Iris pigment epithelial cell (primary cell): ENCODE measurements at places on chromosomes 11 and 22.
A peak's percentile ranks its signal among the peaks of the same experiment; 100 is the strongest.

DNA sequence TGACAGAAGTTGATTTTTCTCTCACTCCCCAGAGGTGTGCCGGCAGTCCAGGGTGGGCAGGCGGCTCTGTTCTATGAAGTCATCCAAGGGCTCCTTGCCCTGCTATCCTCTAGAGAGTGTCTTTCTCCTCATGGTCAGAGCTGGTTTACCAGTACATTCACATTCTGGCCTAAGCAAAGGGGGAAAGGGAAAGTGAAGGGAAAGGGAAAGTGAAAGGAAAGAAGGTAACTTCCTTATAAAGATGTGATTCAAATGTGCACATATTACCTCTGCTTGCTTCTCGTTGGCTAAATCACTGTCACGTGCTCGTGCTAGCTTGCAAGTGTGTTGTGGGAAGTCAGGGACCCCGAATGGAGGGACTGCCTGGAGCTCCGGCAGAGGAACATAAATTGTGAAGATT lies 2.9 kb upstream of the HTATIP2 start:
- peak; percentile 63 for DNase-seq

DNA sequence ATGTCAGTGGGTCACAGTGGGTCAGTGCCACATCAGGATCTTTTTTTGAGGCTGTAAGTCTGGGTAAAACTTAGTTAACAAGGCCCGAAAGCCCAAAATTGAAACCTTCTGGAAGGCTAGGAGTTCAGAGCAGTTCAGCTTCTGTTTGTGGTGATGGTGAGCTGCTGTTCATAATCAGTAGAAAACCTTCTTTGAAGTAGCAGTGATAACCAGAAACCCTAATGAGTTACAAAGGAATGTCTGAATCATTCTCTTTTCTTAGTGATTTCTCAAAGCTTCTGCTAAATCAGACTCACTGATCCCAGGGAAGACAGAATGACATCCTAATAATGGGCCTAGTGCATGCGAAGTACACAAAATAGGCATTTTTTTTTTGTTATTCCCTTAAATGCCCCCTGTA lies 124.7 kb downstream of the PARVA start:
- DNase-seq, result peak; percentile 58

GRCh38 chr11:2271077-2271326 lies 614 bp upstream of the ASCL2 start:
- no peak for DNase-seq

DNA sequence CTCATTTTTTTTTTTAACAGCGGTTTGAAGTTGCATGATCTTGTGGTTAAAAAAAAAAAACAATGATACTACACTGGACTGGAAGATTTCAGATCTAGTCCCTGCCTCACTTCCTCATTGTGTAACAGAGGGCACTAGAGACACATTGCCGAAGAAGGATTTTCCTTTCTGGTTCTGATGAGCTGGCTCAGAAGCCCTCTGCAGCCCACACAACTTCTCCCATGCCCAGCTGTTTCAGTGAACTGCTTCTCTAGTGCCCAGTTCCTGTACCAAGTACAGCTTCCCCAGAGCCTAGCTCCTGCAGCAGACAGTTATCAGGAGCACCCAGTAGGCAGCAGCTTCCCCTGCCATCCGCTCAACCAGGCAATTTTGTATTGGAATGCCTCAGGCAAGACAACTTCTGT lies 29.5 kb upstream of the ANO5 start:
- DNase-seq, result peak; percentile 0

GRCh38 chr11:126949066-126949891 lies 51.3 kb downstream of the KIRREL3 start:
- DNase-seq, result no peak

- no peak for DNase-seq
Measured at GRCh38 chr11:118648291-118648690, 31.2 kb downstream of the TREH start.

- no peak for DNase-seq
Measured at GRCh38 chr22:46233231-46233630, 16.9 kb downstream of the CDPF1 start.

DNA sequence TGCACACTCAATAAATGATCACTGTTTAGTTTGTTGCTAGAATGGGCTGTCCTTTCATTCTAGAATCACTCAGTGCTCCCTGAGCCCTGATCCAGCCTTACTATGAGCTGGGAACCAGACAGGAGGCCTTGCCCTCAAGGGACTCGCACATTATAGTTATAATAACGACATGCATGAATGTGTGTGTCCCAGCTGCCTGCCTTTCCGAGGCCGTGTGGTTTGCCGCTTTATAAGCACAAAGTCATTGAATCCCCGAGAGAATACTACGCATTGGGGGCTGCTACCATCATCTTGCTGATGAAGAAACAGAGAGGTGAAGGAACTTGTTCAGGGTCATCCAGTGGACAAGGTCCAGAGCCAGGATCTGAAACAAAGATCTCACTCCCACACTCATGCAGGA lies 75.7 kb downstream of the NFAM1 start:
- no peak for DNase-seq

DNA sequence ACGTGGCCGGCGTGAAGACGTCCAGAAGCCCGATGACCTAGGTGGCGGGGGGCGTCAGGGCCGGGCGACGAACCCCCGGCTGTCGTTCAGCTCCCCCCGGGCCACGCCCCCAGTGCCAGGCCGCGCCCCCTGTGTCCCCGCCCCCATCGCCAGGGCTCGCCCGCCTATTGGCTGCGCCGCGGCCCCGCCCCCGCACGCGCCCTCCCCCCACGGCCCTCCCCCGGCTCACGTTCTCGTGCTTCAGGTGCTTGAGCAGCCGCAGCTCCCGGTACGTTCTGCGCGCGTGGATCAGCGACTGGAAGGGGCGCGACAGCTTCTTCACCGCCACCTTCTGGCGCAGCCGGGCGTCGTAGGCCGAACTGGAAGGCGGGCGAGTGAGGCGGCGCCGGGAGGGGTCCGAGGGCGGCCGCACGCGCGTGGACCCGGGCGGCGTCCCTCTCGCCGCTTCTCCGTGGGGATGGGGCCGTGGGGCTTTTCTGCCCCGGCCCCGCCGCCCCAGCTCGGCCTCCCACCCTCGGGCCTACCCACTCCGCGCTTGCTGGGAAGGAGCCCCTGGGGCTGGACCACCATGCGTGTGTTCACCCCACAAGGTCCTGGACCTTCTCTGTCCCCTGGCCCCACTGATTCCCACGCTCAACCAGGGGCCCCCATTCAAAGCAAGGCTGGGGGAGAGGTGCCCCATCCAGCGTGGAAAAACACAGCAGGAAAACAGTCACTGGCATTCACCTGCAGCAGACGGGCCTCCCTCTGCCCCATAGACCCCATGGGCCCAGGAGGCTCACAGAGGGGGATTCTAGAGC lies 2.4 kb downstream of the MAPK11 start:
- DNase-seq, result peak; percentile 51

GRCh38 chr11:2666828-2667570 lies 32.8 kb downstream of the KCNQ1OT1 start:
- DNase-seq, result no peak

DNA sequence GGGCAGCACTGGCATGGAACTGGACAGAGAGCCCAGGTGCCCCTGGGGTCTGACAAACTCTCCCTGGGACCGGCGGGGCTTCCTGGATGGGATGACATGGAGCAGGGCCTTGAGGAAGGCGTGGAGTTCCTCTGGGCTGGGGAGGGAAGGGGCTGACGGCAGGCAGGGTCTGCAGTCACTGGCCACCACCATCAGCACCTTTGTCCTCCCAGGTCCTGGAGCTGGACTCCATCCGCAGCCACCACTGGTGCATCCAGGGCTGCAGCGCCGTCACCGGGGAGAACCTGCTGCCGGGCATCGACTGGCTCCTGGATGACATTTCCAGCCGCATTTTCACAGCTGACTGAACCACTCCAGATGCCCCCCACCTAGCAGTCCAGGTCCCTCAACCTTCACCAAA lies 5.7 kb upstream of the SNX15 start:
- no peak for DNase-seq

DNA sequence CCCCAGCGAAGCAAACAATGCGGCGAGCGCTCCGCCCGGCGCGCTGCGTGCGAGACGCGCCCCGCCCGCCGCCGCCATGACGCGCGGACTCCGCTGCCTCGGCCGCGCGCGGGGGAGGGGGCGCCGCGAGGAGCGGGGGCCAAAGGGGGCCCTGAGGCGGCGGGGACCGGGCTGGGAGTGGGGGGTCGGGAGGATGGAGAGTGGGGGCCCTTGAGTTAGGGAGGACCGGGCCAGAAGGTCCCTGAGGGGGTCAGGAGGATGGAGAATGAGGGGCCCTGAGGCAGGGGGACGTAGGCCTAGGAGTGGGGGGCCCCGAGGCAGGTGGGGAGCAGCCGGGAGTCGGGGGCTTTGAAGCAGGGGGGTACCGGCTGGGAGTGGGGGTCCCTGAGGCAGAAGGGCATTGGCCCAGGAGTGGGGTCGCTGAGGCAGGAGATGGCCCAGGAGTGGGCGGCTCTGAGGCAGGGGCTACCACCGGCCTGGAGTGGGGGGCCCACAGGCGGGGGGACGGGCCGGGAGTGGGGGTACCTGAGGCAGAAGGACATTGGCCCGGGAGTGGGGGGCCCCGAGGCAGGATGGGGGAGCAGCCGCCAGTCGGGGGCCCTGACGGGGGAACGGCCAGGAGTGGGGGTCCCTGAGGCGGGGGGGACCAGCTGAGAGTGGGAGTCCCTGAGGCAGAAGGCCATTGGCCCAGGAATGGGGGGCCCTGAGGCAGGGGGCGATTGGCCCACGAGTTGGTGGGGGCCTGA lies at the start of gene BRD1:
Gene BRD1, minus strand, starts transcription at position 21 of the 746 bp plus-strand sequence. CDS start 3,556 bp downstream, outside the sequence.
- peak; percentile 69 for DNase-seq

DNA sequence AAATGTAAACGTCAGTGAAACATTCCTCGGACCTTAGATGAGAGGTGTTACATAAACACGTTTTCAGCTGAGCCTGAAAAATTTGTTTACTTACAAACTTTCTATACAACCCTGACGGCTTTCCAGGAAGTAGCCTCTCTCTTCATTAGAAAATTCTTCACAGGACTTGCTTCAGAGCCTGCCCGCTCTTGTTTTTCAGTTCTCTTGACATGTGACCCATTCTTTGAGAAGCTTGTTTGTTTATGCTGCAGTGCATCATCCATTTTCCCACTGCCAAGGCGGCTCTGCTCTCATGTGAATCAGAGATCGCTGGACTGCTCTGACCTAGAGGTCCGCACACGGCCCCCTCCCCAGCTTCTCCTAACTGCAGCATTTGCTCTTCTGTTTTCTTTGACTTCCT lies 47.9 kb upstream of the ARHGAP42 start:
- peak; percentile 93 for DNase-seq

- no peak for DNase-seq
Measured at GRCh38 chr11:113436672-113437252, 38.4 kb downstream of the DRD2 start.

GRCh38 chr11:114178656-114179055 lies 117.5 kb upstream of the NNMT start:
- no peak for DNase-seq

GRCh38 chr22:19895160-19895849 lies 40.6 kb upstream of the GNB1L start:
- DNase-seq, result no peak

DNA sequence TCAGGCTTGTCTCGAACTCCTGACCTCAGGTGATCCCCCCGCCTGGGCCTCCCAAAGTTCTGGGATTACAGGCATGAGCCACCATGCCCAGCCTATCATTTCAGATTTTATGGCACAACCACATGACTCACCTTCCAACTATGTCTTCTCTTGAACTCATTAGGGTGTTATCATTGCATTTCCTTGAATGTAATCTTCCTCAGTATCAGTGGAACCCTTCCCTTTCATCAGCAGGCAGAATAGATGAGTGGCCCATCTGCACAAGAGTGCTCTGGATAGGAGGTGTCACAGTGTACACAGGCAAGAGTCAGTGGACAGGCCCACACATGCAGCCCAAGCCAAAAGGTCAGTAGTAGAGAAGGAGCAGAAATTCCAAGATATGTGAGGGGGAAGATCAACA lies 29.1 kb upstream of the AQP11 start:
- DNase-seq, result peak; percentile 68

DNA sequence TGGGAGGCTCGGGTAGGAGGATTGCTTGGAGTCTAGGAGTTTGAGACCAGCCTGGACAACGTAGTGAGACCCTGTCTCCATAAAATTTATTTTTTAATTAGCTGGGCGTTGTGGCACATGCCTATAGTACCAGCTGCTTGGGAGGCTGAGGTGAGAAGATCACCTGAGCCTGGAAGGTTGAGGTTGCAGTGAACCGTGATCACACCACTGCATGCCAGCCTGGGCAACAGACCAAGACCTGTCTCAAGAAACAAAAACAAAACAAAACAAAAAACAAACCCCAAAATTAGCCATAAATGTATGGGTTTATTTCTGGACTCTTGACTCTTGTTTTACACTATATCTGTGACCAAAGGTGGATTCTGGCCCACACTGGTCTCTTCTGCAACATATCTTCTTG lies 41.6 kb downstream of the EIF3F start:
- DNase-seq, result no peak

GRCh38 chr22:26610072-26610958 lies 7.5 kb downstream of the CRYBB1 start:
- DNase-seq, result peak; percentile 67

- DNase-seq, result no peak
Measured at GRCh38 chr11:46855863-46856262, 9.8 kb upstream of the CKAP5 start.

GRCh38 chr22:27507935-27508526 lies 293.5 kb downstream of the MN1 start:
- no peak for DNase-seq

DNA sequence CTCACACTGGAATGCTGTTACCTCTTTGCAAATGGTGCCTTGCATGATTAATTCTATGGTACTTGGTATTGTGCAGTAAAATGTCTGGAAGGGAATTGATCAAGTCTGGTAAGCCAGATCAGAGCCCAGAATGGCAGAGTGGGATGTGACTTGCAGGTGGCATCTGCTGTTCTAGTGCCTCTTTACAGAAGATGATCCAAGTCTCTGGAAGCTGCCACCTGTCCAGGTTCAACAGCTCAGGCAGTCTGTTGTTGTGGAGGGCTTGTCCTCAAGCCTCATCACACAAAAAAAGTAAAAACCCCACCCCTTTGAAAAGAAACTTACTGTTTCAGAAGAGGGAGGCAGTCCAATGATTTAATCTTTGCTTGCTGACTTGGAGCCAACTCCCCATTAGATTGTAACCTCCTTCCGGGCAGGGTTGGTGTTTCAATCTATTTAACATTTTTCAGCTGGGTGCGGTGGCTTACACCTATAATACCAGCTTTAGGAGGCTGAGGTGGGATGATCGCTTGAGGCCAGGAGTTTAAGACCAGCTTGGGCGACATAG lies 17.1 kb downstream of the ZNRF3 start:
- no peak for DNase-seq

DNA sequence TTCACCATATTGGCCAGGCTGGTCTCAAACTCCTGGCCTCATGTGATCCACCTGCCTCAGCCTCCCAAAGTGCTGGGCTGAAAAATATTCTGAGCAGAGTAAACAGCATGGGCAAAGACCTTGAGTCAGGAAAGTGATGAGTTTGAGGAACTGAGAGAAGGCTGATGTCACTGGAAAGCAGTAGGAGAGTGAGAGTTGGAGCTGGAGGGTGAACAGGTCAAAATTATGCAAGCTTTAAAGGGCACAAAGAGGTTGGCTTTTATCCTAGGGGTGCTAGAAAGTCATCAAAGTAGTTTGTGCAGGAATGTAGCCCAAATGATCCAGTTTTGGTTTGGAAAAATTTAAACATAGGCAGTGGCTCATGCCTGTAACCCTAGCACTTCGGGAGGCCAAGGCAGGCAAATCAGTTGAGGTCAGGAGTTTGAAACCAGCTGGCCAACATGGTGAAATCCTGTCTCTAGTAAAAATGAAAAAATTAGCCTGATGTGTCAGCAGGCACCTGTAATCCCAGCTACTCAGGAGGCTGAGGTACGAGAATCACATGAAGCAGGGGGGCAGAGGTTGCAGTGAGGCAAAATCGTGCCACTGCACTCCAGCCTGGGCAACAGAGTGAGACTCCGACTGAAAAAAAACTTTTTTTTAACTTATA lies 44.7 kb upstream of the CXCR5 start:
- DNase-seq, result no peak
